ENCODE measurements at places on chromosomes 1 and 21. TPM values are rescaled to one million over a fixed set of nuclear protein-coding genes. Genes with fewer than 3 reads are reported as not detected.

DNA sequence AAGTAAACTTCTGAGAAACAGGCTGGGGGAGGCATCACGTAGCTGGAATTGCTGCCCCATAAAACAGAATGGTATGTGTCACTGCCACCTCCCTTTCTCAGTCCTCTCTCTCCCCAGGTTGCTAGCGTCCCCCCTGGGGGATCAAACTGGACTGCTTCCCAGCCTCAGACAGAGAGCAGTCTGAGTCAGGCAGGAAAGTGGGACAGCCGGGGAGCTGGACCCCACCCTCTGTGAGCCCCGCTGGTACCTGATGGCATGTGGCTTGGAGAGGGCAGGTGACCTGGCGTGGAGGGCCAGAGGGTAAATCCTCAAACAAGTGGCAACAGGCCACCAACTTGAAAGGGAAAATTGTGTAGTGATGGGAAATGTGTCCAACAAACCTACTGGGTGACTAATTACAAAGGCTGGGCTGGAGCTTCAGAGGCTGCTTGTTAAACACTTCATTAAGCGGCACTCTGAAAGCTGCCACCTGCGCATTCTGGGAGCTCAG lies 1.0 kb upstream of the SFN start:
- peak; percentile 62 for DNase-seq

Gene PERM1
- 0.34 TPM for polyA plus RNA-seq

Gene CDA
- polyA plus RNA-seq = 0.36 TPM

GRCh38 chr1:23809751-23810171 lies 9.2 kb upstream of the GALE start:
- no peak for DNase-seq

Gene CYP4Z1
- polyA plus RNA-seq = 0.10 TPM

DNA sequence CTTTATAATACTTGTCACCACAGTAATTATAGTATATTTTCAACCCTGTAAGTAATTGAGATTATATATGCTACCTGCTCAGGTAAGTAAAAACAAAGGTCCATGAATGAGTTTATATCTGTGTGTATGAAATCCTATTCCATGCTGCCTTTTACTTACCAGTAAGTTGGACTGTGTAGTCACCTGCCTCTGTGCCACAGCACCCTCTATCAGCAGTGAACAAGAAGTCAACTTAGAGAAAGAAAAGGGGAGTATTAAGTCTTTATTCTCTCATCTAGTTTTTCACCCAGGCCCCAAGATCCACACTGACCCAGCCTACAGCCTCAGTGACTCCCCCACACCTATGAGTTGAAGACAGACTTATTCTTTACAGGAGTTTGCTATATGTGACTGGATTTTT lies 36.9 kb upstream of the IFI16 start:
- no peak for DNase-seq

Gene SYT11
- 11.7 TPM for polyA plus RNA-seq

Data from left lung (tissue), 14 donors.